GM23338 (cell line): ENCODE measurements at places on chromosomes 12 and 14. TPM values are rescaled to one million over a fixed set of nuclear protein-coding genes. Genes with fewer than 3 reads are reported as not detected.

C1R gene
- polyA plus RNA-seq = 5.9 and 6.4 TPM in 2 replicates

RPL10L gene
- polyA plus RNA-seq = not detected in 2 replicates

GLTP gene
- 26.5 and 28.0 TPM in 2 replicates for polyA plus RNA-seq

MGAT4C gene
- polyA plus RNA-seq = 4.1 and 4.5 TPM in 2 replicates

MYH6 gene
- polyA plus RNA-seq = 0.10 and 2.1 TPM in 2 replicates
